ENCODE measurements at places on chromosomes 1 and 21. TPM values are rescaled to one million over a fixed set of nuclear protein-coding genes. Genes with fewer than 3 reads are reported as not detected.

GRCh38 chr1:68329096-68329835 is 96.9 kb upstream of the WLS start:
- no peak for DNase-seq

- no peak for DNase-seq
Measured at GRCh38 chr21:19864476-19864875, 1133.7 kb upstream of the NCAM2 start.

DNA sequence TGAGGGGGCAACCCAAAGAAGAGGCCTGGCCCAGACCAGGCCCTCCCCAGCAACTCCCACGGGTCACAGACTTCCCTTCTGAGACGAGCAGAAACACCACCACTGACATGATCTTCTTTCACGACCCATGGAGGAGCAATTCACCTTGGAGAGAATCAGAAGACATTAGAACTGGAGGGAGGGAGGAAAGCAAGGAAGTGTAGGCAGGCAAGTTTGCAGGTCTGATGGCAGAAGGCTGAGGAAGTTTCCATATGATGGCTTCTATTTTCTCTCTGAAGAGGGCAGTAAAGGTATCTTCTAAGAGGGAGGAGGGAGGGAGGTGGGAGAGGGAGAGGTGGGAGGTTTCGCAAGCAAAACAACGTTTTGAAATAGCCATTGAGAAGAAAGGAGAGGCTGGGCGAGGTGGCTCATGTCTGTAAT is 1.4 kb upstream of the UBXN10 start:
- no peak for DNase-seq

DNA sequence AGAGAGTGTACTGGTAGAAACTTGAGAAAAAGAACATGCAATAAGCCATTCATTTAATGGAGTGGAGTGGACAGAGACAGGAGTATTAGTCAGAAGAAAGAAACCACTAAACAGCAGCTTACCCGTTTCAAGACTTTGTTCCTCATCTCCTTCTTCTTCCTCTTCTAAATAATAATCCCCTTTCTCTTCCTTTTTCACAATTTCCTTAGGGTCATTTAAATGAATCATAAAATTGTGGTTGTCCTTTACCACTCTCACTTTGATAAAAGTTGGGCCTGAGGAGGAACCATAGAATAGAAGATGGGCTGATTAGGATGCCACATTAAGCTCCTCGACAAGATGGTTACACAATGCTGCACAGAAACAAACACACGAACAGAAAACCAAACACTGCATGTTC is 109.6 kb downstream of the WDR3 start:
- no peak for DNase-seq

- no peak for DNase-seq
Measured at GRCh38 chr1:168591641-168592250, 15.3 kb downstream of the XCL1 start.

DNA sequence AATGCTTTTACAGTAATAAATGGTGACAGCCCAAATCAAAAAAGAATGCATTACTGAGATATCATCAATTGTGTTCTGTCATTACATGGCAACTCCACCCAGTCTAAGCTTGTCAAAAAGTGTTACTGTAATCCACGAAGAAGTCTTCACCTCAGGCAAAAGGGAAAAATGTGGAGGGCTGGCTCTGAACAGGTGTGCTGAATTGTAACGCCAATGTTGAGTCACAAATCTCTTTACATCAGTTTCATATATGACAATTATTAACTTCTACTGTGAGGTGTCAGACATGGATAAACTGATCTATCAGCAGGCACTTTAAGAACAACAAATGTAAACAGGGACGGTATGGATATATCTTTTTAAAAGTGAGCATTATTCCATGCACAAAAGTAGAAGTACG is 98.5 kb upstream of the DMRTA2 start:
- no peak for DNase-seq

DNA sequence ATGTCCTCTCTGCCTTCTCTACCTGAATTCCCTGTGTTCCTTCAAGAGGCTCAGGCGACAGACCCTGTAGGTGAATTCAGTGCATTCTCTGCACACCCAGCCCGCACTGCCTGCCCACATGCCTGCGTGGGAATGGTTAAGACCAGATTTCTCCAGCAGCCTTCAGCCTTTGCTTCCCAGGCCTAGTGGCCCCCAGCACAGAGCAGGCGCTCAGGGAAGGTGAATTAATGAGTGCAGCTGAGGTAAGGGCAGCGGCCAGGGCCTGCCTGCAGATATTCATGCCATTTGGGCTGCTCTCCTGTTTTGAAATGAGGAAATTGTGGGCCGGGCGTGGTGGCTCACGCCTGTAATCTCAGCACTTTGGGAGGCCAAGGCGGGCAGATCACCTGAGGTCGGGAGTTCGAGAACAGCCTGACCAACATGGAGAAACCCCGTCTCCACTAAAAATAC is 45.5 kb downstream of the IER5 start:
- DNase-seq: no peak

- DNase-seq: no peak
Measured at GRCh38 chr21:34944015-34944755, 104.9 kb downstream of the RUNX1 start.

GRCh38 chr1:85606414-85606800 is 25.8 kb downstream of the CCN1 start:
- no peak for DNase-seq

- DNase-seq: no peak
Measured at GRCh38 chr1:7042322-7043190, 257.3 kb downstream of the CAMTA1 start.

- DNase-seq: no peak
Measured at GRCh38 chr1:43830802-43831201, 102.8 kb upstream of the ARTN start.

DNA sequence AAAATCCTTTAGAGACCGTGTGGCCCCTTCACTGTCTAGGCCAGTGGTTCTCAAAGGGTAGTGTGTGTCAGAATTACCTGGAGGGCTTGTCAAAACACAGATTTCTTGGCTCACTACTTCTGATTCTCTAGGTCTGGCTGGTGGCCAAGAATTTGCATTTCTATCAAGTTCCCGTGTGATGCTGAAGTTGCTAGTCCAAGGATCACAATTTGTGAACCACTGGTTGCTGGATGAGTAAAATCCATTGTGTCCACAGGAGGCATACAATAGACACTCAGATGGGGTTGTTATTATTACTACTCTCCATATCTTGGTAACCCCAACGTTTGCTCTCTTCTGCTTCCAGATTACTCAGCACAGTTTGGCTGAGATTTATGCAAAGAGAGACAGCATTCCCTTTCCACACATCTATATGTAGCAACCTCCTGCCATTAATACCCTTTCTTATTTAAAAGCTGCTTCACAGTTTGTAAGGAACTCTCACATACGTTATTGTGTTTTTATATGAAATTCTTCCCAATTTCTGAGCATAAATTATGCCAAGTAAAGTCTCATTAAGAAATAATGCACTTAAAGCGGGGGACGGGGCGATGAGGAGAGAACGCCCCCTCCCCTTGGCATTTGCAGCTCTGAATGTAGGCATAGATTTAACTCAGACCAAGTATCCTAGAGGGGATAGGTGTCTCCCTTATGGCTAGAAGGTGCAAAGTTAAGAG is 720 bp upstream of the TMCC2 start:
- DNase-seq: no peak

DNA sequence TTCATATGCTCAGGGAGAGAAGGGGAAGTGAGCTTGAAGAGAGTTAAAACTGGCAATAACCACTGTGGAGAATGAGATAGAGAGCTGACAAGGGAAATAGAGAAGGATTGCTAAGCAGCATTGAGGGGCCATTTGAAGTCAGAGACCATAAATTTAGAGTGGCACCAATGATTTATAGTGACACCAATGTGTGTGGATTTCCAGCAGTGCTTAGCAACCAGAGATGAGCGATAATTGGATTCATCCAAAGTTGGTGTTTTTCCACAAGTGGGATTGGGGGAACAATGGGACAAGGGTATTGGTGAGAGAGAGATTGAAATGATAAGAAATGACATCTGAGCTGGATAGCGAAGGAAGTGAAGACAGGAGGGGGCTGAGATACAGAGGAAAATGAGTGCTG is 114.1 kb downstream of the C1orf94 start:
- DNase-seq: no peak

GRCh38 chr1:42940851-42941639 is 17.6 kb downstream of the SLC2A1 start:
- DNase-seq: no peak

DNA sequence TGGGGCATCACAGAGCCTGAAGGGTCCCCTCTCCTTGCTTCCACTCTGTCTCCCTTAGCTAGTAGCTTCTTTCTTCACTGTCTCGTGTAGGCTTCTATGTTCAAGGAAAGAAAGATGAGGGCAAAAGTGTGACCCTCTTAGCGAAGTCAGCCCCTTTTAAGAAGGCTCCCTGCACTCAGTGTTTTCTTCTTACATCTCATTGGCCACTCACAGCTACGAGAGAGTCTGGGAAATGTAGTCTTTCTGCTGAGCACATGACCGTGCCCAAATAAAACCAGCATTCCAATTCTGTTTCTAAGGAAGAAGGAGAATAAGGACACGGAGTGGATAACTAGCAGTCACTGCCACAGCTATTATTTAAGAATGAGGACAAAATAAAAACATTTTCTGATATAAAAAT is 104.9 kb upstream of the TNR start:
- DNase-seq: no peak

GRCh38 chr1:12592496-12592895 is 25.5 kb downstream of the DHRS3 start:
- no peak for DNase-seq

DNA sequence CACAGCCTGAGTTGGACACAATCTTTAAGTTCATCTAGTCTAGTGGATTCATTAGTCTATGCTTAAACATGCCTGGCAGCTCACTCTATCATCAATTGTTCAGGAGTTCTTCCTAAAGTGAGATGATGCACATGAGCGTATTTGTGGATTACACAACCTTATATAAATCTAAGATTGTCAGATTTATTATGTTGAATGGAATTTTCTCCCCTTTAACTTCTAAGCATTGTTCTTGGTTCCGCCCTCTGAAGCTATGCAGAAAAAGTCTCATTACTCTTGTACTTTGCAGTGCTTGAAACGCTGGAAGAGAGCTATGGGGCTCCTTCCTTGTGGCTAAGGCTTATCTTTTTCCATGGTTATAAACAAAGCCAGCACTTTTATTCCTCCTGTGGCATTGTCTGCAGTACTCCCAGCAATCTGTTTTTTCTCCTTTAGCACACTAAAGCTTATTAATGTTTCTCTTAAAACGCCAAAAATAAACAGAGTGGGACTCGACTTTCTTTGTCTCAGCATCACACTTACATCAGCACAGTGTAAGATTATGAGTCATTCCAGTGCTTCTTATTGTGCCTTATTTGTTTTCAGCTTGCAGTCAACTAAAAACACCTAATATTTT is 316.8 kb upstream of the CAMK1G start:
- DNase-seq: no peak

DNA sequence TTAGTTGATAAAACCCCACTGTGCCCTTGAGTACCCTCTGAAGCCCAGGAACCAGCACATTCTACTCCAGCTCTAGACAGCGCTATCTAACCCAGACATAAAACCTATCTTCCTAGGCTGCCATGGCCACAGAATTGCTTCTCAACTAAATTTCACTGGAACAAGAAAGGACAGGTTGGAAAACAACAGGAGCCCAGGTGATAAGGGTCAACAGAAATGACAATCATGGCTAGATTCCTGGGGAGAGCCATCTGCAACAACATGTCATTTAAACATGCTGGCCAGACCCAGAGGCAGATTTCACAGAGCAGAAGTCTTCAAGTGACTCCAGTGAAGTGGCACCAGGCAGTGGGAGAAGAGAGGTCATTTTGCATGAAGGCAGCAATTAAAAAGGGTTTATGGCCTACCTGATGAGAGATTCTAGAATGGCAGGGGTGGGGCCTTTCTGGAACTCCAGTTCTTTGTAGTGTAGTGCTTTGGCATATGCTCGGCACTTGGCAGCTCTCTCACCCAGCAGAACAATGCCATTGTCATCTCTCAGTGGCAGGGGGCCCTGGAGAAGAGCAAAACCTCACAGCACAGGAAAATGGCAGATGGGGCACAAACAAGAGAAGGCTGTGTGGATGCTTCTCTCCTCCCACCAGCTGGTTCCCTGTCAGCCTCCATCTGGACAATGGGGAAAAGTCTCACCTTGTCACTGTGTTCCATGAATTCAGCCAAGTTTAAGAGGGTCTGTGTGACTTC is 9.9 kb downstream of the ANGPTL7 start:
- DNase-seq: no peak

DNA sequence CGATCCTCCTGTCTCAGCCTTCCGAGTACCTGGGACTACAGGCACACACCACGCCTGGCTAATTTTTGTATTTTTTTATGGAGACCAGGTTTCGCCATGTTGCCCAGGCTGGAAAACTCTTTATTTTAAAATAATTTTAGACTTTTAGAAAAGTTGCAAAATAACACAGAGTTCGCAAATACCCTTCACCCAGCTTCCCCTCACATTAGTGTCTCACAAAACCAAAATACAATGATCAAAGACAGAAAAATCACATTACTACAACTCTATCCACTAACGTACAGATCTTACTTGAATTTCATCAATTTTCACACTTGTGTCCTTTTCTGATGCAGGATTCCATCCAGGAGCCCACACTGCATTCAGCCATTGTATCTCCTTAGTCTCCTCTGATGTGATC is 58.8 kb upstream of the ERRFI1 start:
- DNase-seq: no peak

DNA sequence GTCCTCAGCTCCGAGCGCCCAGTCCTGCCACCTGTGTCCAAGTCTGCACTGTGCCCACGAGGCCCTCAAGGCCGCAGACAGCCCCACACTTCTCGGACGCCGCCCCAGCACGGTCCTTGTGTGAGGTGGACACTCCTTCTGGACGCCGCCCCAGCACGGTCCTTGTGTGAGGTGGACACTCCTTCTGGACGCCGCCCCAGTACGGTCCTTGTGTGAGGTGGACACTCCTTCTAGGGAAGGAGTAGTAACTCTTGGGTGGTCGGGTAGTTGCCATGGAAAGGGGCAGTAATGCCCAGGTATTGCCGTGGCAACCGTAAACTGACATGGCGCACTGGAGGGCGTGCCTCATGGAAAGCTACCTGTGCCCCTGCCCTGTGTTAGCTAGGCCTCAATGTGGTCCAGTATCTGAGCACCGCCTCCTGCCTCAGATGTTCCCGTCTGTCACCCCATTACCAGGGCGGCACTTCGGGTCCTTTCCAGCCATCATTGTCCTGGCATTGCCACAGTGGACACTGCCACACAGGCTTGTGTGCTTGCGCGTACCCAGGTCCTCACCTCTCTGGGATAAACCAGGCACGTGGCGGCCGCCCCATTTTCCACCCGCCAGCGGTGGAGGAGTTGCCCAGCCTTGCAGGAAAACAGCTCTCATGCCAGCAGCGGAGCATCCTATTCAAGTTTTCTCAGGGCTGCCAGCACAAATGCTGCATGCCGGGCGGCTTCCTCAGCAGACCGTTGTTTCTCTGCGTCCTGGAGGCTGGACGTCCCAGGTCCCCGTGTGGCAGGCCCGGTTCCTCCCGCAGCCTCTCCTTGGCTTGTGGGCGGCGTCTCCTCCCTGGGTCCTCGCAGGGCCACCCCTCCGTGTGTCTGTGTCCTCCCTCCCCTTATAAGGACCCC is 40.8 kb upstream of the POFUT2 start:
- DNase-seq: no peak

- no peak for DNase-seq
Measured at GRCh38 chr21:42512346-42513034, 1.2 kb upstream of the SLC37A1 start.

CFHR3 gene
- 1.1 TPM for polyA plus RNA-seq

RCSD1 gene
- polyA plus RNA-seq: 20.6 TPM

OR14C36 gene
- not detected for polyA plus RNA-seq

DYNLT5 gene
- 6.9 TPM for polyA plus RNA-seq

RPTN gene
- not detected for polyA plus RNA-seq

OPTC gene
- not detected for polyA plus RNA-seq

ARHGEF11 gene
- 37.0 TPM for polyA plus RNA-seq

MOV10 gene
- polyA plus RNA-seq: 74.9 TPM

CHI3L2 gene
- polyA plus RNA-seq: 0.21 TPM

CD247 gene
- polyA plus RNA-seq: 1.2 TPM
